ENCODE measurements at places on chromosomes 7 and 10. TPM values are rescaled to one million over a fixed set of nuclear protein-coding genes. Genes with fewer than 3 reads are reported as not detected.
A peak's percentile ranks its signal among the peaks of the same experiment; 100 is the strongest.

- peak; percentile 88 for ATAC-seq
Measured at GRCh38 chr7:139798221-139798620, 20.4 kb upstream of the HIPK2 start.

GRCh38 chr7:100753750-100754149 lies 20.4 kb downstream of the ZAN start:
- ATAC-seq, result no peak

- ATAC-seq, result no peak
Measured at GRCh38 chr7:78099715-78100394, 301.3 kb downstream of the PHTF2 start.

DNA sequence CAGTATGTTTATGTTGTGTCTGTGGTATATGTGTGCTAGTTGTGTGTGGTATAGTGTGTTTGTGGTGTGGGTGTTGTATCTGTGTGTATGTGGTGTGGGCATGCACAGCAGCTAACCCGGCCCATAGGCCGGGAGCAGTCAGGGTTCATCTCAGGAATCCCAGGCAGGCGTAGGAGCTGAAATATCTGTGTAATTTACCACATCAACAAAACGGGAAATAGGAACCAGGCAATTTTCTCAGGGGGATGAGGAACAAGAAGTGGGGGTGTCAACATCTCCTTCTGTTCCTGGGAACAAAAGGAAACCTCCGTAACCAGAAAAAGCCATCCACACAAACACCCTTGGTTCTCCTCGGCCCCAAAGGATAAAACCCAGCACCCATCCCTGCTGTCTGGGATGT lies 24.5 kb upstream of the ZNF488 start:
- no peak for ATAC-seq

DNA sequence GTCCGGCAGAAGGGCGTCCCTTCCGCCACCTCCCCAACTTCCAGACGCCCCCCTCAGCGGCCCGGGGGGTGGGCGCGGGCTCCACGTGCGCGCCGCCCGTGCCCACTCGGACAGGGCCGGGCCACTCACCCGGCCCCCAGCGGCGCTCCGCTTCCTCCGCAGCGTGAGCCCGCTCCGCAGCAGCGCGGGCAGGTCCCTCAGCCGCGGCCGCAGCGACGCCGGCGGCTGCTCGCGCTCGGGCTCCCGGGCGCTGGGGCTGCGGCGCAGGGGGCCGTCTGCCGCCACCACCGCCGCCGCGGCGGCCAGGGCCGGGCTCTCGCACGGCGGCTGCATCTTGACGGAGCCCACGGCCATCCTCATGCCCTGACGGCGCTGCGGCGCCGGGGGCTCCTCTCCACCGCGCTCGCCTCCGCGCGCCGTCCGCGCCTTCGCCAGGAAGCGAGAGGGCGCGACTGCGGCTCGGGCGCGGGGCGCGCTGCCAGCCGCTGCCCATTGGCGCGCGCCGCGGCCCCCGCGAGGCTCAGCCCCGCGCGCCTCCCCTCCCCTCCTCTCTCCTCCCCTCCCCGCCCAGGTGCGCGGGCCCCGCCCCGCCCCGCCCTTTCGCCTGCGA lies at the start of gene RAPGEF5:
Gene RAPGEF5 (minus strand): TSS at position 454 of the 610 bp plus-strand sequence. CDS start 94 bp downstream, at position 360.
- peak; percentile 85 for ATAC-seq

Gene ANK3
- 39.1 TPM for total RNA-seq

Gene SCART1
- total RNA-seq, result 0.56 TPM

Gene MYO1G
- total RNA-seq, result 1.1 TPM
